Mesothelial cell of epicardium (in vitro differentiated cells): ENCODE measurements at places on chromosomes 5 and 9.

DNA sequence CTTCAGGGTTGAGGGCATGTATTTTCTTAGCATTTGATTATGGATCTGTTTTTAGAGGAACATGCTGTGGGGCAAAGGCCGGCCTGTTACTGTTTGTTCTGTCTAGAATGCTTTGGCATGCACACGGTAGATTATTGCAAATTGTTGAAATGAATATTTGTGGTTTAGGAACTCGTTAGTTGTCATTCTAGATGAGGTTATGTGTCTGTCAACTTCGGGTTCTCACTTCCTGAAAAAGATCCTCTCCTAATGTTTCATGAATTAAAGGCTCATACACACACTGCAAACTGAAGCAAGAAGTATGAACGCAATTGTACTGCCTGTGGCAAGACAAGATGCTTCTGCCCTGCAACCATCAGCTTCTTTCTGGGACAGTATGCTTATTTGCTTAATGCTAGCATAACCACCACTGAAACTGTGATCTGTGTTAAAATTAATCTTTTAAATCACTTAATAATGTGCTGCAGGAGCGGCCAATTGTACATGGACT, 99.6 kb downstream of the BASP1 start:
- no peak for DNase-seq

DNA sequence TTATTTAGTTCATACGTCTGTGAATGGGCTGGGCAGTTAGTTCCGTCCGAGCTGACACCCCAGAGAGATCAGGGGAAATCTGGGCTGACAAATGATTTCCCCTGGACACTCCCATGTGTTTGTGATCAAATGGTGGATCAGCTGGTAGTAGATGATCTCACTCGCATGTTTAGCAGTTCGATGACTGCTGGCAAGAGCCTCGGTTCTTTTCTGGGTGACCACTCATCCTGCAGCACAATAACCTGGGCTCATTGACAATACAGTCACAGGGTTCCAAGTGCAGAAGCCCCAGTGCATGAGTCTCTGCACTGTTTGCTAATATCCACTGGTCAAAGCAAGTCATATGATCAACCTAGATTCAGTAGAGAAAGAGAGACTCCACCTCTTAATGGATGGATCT, 155.9 kb downstream of the NR2F1-AS1 start:
- no peak for DNase-seq

DNA sequence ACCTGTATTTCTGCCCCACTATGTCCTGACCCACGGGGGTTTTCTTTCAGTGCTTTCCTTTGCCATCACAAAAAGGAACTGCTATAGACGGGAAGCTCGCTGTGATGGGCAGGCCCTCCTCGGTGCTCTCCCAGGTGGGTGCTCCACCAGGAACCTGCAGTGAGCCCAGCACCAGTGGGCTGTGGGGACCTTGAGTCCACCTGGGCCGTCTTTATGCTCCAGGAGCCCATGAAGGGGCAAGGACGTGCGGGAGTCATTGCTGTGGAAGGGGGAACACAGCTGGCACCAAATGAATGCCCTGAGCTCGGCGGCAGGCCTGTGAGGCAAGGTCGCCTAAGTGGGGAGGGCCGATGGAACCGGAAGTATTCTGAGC, 36.7 kb upstream of the SLC6A3 start:
- DNase-seq: no peak

DNA sequence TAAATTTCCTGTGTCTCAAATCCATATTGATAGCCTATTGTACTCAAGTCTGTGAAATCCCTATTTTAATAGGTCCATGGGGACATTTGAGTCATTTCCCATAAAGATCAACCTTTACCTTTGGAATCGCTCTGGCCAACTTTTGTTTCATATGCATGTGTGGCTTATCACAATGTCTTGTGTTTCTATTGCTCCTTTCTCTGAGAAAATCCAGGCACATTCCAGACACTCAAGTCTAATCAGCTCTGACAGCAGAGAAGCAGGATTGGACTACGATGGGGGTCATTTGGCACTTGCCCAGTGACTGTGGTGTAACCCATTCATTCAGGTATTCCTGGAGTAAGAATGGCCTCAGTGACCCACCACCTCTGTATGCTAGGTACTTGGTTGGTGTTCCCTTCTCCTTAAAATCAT, 48.4 kb downstream of the ACTBL2 start:
- DNase-seq: no peak

DNA sequence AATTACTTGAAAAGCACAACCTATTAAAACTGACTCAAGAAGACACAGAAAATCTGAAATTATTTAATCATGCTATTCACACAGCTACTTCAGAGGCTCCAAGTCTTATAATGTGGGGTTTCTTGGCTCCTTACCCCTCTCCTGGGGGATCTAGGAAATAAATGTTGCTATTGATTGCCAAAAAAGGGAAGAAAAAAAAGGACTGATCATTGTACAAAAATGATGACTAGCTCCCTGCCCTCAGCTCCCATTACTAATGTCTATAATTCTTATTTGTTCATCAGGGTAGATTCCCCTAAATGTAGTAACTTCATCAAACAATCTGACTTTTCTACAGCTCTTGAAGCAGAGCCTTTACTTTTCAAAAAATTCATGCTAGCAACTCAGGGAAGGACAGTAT, 3.3 kb upstream of the SMC5 start:
- DNase-seq: no peak

- DNase-seq: no peak
Observed at GRCh38 chr5:179453616-179454015, 96.7 kb upstream of the RUFY1 start.

GRCh38 chr9:133845440-133845839, 107.3 kb upstream of the SARDH start:
- DNase-seq: no peak

DNA sequence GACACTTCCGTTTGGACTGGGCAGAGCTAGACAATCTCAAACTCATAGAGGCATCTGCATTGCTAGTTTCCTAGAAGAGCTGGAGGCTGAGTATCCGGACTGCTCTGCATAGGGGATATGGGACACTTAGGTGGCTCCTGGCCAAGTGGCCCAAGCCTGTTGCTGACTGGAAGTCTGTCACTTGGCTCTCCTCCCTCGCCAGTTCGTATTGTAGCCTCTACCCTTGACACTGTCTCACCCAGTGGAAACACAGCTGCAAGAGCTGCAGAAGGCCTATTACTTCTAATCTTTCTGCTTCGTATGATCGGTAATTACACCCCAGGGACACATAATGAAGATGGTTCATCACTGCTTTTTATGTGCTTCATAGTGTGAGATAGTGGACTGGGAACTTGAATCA, 34.7 kb downstream of the ITGA1 start:
- no peak for DNase-seq

- no peak for DNase-seq
Observed at GRCh38 chr5:136016945-136017530, 11.8 kb upstream of the TGFBI start.

DNA sequence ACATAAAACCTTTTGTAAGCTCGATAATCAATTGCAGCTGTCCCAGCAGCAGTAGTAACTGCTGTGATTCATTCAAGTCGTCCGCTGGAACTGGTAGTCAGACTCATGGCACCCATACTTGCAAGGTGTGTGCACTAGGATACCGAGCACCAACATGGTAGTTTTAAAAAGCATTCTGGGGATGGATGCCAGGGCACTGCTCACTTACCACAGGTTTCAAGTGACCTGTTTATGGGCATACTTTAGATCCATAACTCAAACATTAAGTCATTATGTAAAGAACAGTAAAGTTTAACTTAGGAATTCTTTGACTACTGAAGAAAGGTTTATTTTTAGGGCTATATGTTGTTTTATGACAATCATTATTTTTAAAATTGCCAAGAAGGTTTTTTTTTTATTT, 2277.6 kb downstream of the MAT2B start:
- DNase-seq: no peak

- no peak for DNase-seq
Observed at GRCh38 chr5:125194883-125195282, 448.4 kb upstream of the ZNF608 start.

DNA sequence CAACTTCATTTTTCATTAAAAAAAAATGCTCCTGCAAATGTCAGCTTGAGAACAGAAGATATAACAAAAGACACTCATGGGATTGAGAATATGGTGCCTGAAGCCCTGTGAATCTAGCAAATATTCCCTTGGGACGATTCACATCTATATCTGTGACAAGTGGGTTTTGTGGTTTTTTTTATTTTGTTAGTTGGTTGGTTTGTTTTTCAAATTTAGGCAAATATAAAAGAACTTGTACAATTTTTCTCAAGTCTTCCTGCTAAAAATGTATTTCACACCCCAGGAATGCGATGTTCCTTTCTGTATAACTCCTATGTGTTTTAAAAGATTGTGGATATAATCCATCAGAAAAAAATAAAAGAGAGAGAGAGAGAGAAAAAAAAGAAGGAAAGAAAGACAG, 1061.8 kb upstream of the ARRDC3 start:
- no peak for DNase-seq

DNA sequence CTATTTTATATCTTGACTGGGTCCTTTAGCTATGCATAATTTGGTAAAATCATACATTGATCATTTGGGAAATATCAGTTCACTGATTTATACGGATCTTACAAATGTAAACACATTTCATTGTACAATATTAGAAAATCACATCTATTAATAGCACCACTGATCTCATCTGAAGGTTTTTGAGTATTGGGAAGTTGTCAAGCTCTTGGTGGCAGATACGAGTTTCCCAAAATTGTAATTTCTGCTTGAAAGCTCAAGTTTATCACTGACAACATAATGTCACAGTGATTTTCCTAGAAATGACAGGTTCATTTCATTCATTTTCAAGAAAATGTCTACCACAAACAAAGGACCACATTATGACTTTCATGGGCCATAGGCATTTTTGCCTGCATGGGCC, 3.0 kb upstream of the MACROH2A1 start:
- no peak for DNase-seq

DNA sequence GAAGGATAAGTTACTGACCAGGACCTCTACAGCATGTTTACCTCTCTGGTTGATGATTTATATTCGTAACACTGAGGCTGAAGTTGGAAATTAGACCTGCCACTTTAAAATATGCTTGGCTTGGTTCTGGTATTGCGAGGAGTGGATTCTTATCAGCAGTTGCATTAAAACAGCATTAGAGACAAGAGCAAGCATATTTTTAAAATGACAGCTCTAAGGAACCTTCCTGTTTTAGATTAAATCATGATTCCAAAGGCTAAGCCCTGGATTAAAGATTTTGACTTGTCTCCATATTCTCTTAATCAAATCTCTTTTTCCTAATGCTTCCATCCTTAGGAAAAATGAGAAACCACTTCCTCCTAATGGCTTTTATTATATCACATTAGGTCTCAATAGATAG, 277.8 kb downstream of the KCTD16 start:
- no peak for DNase-seq

GRCh38 chr9:18127499-18127875, 346.5 kb upstream of the ADAMTSL1 start:
- no peak for DNase-seq

- DNase-seq: no peak
Observed at GRCh38 chr5:112857866-112858265, 3.2 kb upstream of the SRP19 start.

- DNase-seq: no peak
Observed at GRCh38 chr9:79694676-79695400, 123.1 kb downstream of the TLE4 start.

DNA sequence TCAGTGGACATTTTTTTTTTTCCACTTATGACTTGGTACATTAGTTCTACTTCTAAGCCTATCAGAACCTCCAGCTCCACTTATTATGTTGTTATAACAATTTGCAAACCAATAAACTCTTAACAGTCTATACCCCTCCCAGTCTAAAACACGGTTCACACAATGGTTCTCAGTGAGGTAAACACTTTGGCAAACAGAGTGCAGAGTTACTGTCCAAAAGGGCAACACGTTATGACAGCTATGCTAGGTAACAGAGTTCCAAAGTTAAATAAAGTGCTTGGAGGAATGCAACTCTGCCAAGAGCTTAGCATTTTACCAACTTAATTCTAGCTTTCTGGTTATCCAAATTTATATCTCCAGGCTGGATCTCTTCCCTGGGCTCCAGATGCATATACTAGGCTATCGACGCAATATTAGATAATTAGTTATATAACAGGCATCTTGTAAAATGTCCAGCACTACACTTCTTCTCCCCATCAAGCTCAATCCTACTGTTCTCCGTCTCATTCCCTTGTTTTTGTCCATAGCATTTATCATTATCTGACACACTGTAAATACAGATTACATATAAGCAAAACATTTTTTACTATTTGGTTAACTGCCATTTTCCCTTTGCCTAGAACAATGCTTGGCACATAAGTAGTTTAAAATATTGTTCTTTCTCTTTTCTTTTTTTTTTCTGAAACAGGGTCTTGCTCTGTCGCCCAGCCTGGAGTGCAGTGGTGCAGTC, 14.3 kb downstream of the FNBP1 start:
- DNase-seq: no peak

DNA sequence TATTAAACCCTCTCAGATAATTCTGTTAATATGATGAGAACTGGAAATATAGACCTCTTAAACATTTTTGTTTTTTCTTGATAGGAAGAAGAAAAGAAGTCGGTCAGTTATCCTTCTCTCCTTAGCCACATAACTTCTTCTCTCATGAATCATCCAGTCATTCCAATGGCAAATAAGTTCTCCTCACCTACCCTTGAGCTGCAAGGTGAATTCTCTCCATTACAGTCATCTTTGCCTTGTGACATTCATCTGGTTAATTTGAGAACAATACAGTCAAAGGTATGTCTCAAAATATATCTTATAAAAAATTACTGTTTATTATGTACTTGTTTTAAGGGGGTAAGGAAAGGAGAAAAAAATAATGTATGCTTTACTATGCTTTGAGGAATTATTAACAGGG, 165.3 kb downstream of the MAN2A1 start:
- no peak for DNase-seq

DNA sequence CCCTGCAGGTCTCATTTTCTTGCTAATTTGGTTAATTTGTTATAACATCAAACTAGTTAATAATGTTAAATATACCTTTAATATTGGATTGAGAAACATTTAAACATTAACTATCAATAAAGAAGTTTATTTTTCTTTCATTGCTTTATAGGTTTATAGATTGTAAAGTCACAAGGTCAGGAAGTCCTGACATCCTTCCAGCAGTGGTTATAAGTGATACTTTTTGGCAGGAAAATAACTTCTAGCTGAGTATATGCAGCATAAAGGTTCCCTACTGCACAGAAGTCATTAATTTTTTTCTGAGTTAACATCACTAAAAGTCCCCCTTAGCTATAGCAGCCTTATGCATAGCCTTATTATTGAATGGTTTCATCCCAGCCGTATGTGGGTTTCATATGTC, 85.5 kb downstream of the LNPEP start:
- DNase-seq: no peak

- DNase-seq: no peak
Observed at GRCh38 chr5:22593592-22593991, 259.6 kb downstream of the CDH12 start.

GRCh38 chr9:112831281-112831851, 59.3 kb downstream of the SLC46A2 start:
- DNase-seq: no peak
